ENCODE measurements at places on chromosomes 12 and 14.

DNA sequence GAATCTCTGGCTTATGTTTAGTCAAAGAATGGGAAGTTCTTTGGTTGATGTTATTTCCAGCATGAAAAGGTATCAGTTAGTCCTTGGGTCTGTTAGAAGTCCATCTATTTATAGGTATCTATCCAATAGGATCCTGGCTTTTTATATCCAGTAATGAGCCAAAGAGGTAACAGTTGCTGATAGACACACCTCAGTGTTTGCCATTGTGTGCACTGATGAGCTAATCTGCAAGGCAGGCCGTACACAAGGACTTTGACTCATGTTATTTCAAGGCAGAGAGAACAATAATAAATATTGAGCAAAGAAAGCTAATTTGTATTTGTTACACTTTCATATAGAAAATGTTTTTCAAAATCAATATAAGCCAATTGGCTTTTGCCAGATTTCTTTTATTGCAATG is 56.4 kb downstream of the GLT1D1 start:
- no peak overlapping the region for H3K27ac ChIP-seq
- no peaks in the 10 kb centered on the region for H3K36me3 ChIP-seq
- H3K27me3 ChIP-seq: no peaks in the 10 kb centered on the region
- no peak overlapping the region for H3K4me3 ChIP-seq
- H3K4me1 ChIP-seq: no peaks in the 10 kb centered on the region
- no peak for DNase-seq

GRCh38 chr12:109720152-109720856 is 6.7 kb downstream of the FAM222A start:
- H3K27me3 ChIP-seq: peaks cover 13% of the 10 kb centered on the region
- H3K27ac ChIP-seq: no peak overlapping the region
- H3K4me1 ChIP-seq: peaks cover 59% of the 10 kb centered on the region
- no peak for DNase-seq
- peak overlapping the region; percentile 35 for H3K4me3 ChIP-seq

GRCh38 chr14:41905394-41905964 is 298.8 kb downstream of the LRFN5 start:
- H3K27ac ChIP-seq: no peak overlapping the region
- H3K4me3 ChIP-seq: no peak overlapping the region
- H3K27me3 ChIP-seq: no peaks in the 10 kb centered on the region
- H3K36me3 ChIP-seq: no peaks in the 10 kb centered on the region
- DNase-seq: no peak

DNA sequence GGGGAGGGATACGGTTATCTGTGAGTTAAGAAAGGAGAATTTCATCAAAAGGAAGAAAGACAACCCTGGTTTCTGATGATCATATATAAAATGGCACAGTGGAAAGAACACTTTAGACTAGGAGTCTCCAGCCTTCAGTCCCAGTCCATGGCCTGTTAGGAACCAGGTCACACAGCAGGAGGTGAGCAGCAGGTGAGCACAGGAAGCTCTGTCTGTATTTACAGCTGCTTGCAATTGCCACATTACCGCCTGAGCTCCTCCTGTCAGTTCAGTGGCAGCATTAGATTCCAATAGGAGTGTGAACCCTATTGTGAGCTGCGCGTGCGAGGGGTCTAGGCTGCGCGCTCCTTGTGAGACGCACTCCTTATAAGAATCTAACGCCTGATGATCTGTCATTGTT is 137.9 kb downstream of the BTG1 start:
- DNase-seq: no peak
- H3K27ac ChIP-seq: no peak overlapping the region
- no peaks in the 10 kb centered on the region for H3K36me3 ChIP-seq
- H3K4me1 ChIP-seq: peaks cover 4% of the 10 kb centered on the region
- no peak overlapping the region for H3K4me3 ChIP-seq
- H3K27me3 ChIP-seq: no peaks in the 10 kb centered on the region

GRCh38 chr14:36508418-36509068 is 11.5 kb downstream of the NKX2-1 start:
- H3K4me1 ChIP-seq: peaks cover 17% of the 10 kb centered on the region
- H3K27me3 ChIP-seq: peaks cover 53% of the 10 kb centered on the region
- H3K4me3 ChIP-seq: no peak overlapping the region
- DNase-seq: no peak
- H3K36me3 ChIP-seq: no peaks in the 10 kb centered on the region

DNA sequence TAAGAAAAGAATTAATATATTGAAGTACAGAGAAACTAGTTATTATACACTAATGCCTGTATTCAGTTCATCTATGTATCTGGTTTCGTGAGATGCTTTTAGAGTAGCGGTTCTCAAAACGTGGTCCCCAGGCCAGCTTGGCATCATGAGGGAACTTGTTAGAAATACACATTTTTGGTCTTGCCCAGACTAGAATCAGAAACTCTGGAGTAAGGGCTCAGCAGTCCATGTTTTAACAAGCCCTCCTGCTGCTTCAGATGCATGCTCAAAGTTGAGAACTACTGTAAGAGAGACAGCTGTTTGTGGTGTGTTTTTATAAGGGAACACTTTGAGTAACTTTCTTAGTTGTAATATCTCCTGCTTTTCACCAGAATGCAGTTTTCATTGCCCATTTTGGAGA is 18.1 kb downstream of the GPATCH2L start:
- no peaks in the 10 kb centered on the region for H3K4me1 ChIP-seq
- DNase-seq: no peak
- peaks cover 16% of the 10 kb centered on the region for H3K36me3 ChIP-seq
- no peak overlapping the region for H3K4me3 ChIP-seq

GRCh38 chr12:109529691-109530640 is 43.3 kb downstream of the MMAB start:
- H3K27ac ChIP-seq: no peak overlapping the region
- H3K4me3 ChIP-seq: peak overlapping the region; percentile 32
- no peaks in the 10 kb centered on the region for H3K4me1 ChIP-seq
- DNase-seq: no peak
- H3K27me3 ChIP-seq: peaks cover 9% of the 10 kb centered on the region

DNA sequence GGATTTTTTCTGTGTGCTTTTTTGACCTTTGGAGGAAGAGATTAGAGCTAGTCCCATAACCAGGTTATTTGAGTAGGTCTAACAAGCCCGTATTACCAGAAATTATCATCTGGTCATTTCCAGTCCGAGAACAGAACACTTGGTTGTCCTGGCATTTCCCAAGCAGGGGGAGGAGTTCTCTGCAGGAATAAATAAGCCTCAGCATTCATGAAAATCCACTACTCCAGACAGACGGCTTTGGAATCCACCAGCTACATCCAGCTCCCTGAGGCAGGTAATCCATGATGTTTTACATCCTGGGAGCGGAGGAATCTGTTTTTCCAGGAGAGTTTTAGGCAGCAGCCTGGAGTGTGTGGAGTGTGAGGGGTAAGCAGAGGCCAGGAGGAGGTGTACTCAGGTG is at the start of gene SERPINA3:
TSS of gene SERPINA3 (plus strand) at position 218 of the 400 bp plus-strand sequence. CDS start 2,051 bp downstream, outside the sequence.
- peaks cover 8% of the 10 kb centered on the region for H3K27me3 ChIP-seq
- H3K27ac ChIP-seq: no peak within 1 kb of the TSS
- peaks cover 2% of the 10 kb centered on the region for H3K36me3 ChIP-seq
- H3K4me3 ChIP-seq: no peak within 1 kb of the TSS
- no peaks in the 10 kb centered on the region for H3K4me1 ChIP-seq

DNA sequence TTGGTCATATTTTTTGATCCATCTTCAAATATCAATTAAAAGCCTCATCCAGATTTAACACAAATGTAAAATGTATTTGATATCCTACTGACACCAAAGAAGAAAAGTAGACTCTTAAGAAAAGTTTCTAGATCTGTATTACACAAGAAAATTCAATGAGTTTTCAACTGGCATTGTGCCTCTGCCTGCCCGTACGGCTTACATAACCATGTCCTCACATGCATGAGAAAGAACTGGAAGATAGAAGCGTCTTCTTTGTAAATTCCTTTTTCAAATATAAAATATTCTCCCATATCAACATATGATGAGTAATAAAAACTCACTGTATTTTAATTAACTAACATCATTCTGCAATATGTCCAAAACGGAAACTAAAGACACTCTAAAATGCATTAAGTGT is 7.2 kb downstream of the ANKS1B start:
- no peaks in the 10 kb centered on the region for H3K4me1 ChIP-seq
- DNase-seq: no peak
- no peak overlapping the region for H3K4me3 ChIP-seq
- no peaks in the 10 kb centered on the region for H3K27me3 ChIP-seq

DNA sequence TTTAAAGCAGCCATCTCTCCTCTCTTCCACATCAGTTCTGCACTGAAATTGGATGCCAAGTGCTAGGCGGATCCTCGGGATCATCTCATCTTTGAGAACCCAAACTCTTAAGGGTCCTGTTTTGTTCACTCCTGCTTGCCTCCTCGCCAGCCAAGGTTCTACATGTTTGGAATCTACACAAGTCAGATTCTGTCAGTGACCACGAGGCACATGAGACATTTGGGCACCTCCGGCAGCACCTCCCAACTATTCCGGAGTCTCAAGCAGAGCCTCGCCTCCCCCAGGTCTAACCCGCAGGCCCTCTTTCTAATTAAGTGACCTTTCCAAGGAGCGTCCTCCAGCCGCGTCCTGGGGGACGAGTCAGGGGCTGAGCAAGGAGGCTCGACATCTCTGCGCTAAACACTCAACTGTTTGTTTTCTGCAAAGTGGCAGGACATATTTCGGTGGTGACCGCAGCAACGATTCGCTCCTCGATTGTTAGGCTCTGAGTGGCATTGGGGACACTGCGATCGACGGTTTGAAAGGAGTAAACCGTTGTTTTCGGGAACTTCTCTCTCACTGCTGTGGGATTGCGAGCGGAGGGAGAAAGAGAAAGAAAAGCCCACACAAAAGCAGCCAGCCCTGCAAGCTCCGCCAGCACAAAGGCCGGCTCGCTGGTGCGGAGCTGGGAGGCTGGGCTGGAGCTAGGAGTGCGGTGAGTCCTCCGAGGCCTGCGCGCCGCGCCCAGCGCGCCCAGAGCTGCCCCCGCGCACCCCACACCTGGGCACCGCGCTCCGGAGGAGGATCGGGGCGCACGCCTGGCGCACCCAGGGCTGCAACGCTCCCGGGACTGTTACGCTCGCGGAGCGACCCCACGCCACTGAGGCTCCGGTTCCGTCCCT is 640 bp downstream of the ARMH4 start:
- H3K27ac ChIP-seq: no peak overlapping the region
- peaks cover 10% of the 10 kb centered on the region for H3K4me1 ChIP-seq
- peaks cover 3% of the 10 kb centered on the region for H3K27me3 ChIP-seq

DNA sequence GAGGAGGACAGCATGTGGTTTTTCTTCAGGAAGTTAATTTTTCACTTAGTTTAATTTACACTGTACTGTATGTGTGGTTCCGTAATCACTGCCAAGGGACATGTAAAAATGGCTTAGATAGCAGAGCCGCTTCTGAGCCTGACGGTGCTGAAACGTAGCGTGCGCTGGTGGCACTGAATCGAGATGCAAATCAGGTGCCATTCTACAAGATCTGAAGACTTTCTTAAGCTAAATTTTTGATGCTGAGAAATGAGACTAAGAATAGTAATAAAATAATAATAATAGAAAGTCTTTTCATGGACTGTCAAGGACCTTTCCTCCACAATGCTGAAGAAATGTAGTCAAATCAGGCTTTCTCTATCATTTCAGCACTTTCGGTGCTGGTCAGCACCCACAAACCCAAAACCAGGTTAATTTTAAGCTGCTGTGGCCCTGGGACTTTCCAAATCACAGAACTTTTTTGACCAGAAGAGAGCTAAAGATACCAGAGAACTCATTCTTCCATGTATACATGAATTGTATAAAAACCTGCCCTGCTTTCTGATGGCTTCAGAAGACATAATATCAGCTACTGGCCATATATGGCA is 183.3 kb upstream of the LMO3 start:
- no peaks in the 10 kb centered on the region for H3K27me3 ChIP-seq
- DNase-seq: peak; percentile 11
- no peak overlapping the region for H3K4me3 ChIP-seq
- no peaks in the 10 kb centered on the region for H3K4me1 ChIP-seq
- H3K27ac ChIP-seq: no peak overlapping the region

DNA sequence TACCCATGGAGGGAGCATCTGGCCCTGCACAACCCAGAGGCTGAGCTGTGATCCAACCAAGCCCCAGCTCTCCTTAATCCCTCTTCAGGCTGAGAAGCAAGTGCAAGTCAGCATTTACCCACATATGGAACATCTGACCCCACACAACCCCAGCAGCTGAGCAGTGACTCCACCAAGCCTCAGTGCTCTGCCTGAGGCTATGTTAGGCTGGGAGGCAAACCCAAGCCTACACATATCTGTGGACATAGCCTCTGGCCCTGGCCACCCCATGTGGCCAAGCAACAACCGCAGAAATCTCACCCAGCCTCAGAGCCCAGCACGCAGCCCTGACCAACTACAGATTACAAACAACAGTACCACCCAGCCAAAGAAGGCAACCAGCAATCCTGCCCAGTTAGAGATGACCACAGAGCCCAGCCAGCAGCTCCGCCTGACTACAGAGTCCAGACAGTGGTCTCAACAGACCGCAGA is 142.8 kb downstream of the NUAK1 start:
- H3K4me3 ChIP-seq: no peak overlapping the region
- H3K36me3 ChIP-seq: no peaks in the 10 kb centered on the region
- no peak for DNase-seq

GRCh38 chr14:88305528-88306322 is 17.3 kb downstream of the KCNK10 start:
- H3K27me3 ChIP-seq: peaks cover 3% of the 10 kb centered on the region
- no peak for DNase-seq
- no peaks in the 10 kb centered on the region for H3K4me1 ChIP-seq
- H3K27ac ChIP-seq: no peak overlapping the region
- H3K4me3 ChIP-seq: no peak overlapping the region

DNA sequence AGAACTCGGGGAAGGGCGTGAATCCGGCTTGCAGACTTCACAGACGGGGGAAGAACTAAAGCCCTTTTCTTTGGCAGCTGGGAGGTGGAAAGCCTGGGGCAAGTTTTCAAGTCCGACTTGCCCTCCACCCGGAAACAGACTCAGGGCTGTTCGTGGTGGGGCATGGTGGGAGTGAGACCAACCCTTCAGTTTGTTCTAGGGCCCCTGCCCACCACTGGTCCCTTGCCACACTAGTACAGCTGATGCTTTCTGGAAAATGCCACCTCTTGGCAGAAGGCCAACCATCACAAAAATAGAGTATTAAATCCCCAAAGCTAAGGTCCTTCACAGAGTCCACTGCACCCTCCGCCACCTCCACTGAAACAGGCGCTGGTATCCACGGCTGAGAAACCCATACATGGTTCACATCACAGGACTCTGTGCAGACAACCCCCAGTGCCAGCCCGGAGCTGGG is 50.4 kb upstream of the DDX11 start:
- peaks cover 12% of the 10 kb centered on the region for H3K27me3 ChIP-seq
- H3K4me3 ChIP-seq: no peak overlapping the region
- no peak for DNase-seq
- H3K36me3 ChIP-seq: peaks cover 3% of the 10 kb centered on the region
- no peak overlapping the region for H3K27ac ChIP-seq

GRCh38 chr14:97777622-97778355 is 980.6 kb downstream of the VRK1 start:
- DNase-seq: no peak
- no peaks in the 10 kb centered on the region for H3K36me3 ChIP-seq
- no peaks in the 10 kb centered on the region for H3K4me1 ChIP-seq
- H3K27me3 ChIP-seq: peaks cover 2% of the 10 kb centered on the region

GRCh38 chr12:51866324-51866723 is 17.8 kb upstream of the FIGNL2 start:
- DNase-seq: no peak
- no peak overlapping the region for H3K27ac ChIP-seq
- H3K36me3 ChIP-seq: no peaks in the 10 kb centered on the region
- peaks cover 27% of the 10 kb centered on the region for H3K4me1 ChIP-seq
- peaks cover 9% of the 10 kb centered on the region for H3K27me3 ChIP-seq

GRCh38 chr12:93059925-93060665 is 131.0 kb upstream of the EEA1 start:
- peaks cover 1% of the 10 kb centered on the region for H3K27me3 ChIP-seq
- no peak for DNase-seq
- H3K27ac ChIP-seq: no peak overlapping the region
- no peak overlapping the region for H3K4me3 ChIP-seq
- H3K4me1 ChIP-seq: peaks cover 7% of the 10 kb centered on the region
